ENCODE measurements at places on chromosomes 4 and X. TPM values are rescaled to one million over a fixed set of nuclear protein-coding genes. Genes with fewer than 3 reads are reported as not detected.

DCUN1D4 gene
- total RNA-seq = 39.5 TPM

SH3D19 gene
- 84.6 TPM for total RNA-seq

CXXC4 gene
- 0.71 TPM for total RNA-seq

TET2 gene
- total RNA-seq = 19.1 TPM

INTS12 gene
- total RNA-seq = 14.9 TPM

AFM gene
- not detected for total RNA-seq

HPSE gene
- 19.2 TPM for total RNA-seq

GYG2 gene
- total RNA-seq = 1.5 TPM

CABS1 gene
- not detected for total RNA-seq

TLR7 gene
- total RNA-seq = 3.4 TPM

NALF2 gene
- total RNA-seq = 0.26 TPM

SMARCA1 gene
- 26.1 TPM for total RNA-seq

DKK2 gene
- total RNA-seq = 20.2 TPM

ASMT gene
- not detected for total RNA-seq

CPE gene
- total RNA-seq = 28.9 TPM

HOPX gene
- 729 TPM for total RNA-seq

TNIP3 gene
- 0.99 TPM for total RNA-seq

RHOXF2B gene
- not detected for total RNA-seq

RNF212 gene
- 7.2 TPM for total RNA-seq

MTMR8 gene
- total RNA-seq = 2.4 TPM

ZNF41 gene
- total RNA-seq = 8.1 TPM

ALB gene
- 0.99 TPM for total RNA-seq

DCLK2 gene
- 5.2 TPM for total RNA-seq

CRMP1 gene
- 5.4 TPM for total RNA-seq

NXF2 gene
- not detected for total RNA-seq

MAGEC2 gene
- total RNA-seq = not detected

GRIA3 gene
- total RNA-seq = 0.50 TPM

MAOB gene
- total RNA-seq = 20.6 TPM

ATP2B3 gene
- not detected for total RNA-seq

PPP1R3F gene
- total RNA-seq = 5.0 TPM

MSL3 gene
- 27.3 TPM for total RNA-seq

TENM3 gene
- total RNA-seq = 3.0 TPM

GSPT2 gene
- total RNA-seq = 8.8 TPM

DTHD1 gene
- total RNA-seq = 5.8 TPM

MAB21L2 gene
- not detected for total RNA-seq

NOX1 gene
- total RNA-seq = not detected

NDUFC1 gene
- 56.5 TPM for total RNA-seq

ZNF630 gene
- 3.0 TPM for total RNA-seq

IL13RA2 gene
- total RNA-seq = 2.5 TPM

ADRA2C gene
- 3.2 TPM for total RNA-seq

TREX2 gene
- 1.1 TPM for total RNA-seq

GAGE1 gene
- total RNA-seq = not detected

ADH1B gene
- 312 TPM for total RNA-seq

SULT1B1 gene
- 25.0 TPM for total RNA-seq

PAGE2B gene
- not detected for total RNA-seq

MOSPD2 gene
- 22.3 TPM for total RNA-seq

UGT2B10 gene
- total RNA-seq = not detected

XK gene
- total RNA-seq = 2.9 TPM

NXF3 gene
- 3.6 TPM for total RNA-seq

NEIL3 gene
- total RNA-seq = 2.2 TPM

DDX53 gene
- not detected for total RNA-seq

SYNPO2 gene
- total RNA-seq = 14.4 TPM

NMU gene
- 0.81 TPM for total RNA-seq

UBQLN2 gene
- total RNA-seq = 37.6 TPM
